ENCODE measurements at places on chromosomes 5 and 9.
A peak's percentile ranks its signal among the peaks of the same experiment; 100 is the strongest.

DNA sequence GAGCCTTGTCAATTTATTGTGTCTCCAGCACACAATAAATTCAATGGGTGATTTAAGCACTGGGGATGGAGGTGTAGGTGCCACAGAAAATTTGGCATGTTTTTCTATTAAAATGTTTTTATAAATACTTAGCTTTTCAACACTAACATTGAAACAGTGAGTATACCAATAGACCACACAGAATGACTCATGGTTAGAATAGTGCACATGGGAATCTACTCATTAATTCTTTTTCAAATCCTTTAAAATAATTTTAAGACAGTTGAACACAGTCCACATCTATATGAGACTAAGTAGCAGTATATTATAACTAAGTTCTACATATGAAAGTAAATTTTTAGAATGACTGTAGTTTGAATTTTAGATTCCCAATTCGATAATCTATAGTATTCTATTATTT, 67.1 kb downstream of the LNPEP start:
- no peak for DNase-seq

GRCh38 chr5:16759147-16759773, 142.5 kb upstream of the RETREG1 start:
- no peak for DNase-seq

DNA sequence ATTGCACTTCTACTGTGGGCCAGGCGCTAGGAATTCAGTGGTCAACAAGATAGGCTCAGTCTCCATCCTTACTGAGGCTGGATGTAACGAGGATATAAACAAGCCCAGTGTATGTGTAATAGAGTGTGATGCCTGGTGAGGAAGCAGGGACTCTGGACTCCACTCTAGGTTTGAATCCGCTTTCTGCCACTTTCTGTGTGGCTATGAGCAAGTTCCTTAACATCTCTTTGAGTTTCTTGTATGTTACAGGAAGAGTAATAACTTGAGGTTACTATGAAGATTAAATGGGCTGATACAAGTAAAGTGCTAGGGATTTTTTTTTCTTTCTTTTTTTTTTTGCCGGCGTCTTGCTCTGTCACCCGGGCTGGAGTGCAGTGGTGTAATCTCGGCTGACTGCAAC, 12.4 kb downstream of the DOCK2 start:
- DNase-seq, result no peak

GRCh38 chr9:78230761-78231160, 5.1 kb upstream of the CEP78 start:
- no peak for DNase-seq

DNA sequence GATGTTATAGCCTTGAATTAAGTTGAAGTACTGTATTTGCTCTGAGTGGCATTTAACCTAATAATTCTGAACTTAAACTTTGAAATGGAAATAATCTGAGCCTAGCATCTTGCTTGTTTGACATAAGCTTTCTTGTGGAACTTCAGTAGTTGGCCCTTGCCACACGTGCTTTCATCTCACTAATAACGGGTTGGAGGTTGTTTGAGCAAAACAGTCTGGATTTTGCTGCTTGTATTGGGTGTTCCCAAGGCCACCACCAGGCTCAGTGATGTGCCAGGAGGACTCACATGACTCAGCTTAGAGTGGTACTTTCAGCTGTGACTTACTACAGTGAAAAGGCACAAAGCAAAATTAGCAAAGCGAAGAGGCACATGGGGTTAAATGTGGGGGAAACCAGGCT, 35.7 kb downstream of the SECISBP2 start:
- no peak for DNase-seq

DNA sequence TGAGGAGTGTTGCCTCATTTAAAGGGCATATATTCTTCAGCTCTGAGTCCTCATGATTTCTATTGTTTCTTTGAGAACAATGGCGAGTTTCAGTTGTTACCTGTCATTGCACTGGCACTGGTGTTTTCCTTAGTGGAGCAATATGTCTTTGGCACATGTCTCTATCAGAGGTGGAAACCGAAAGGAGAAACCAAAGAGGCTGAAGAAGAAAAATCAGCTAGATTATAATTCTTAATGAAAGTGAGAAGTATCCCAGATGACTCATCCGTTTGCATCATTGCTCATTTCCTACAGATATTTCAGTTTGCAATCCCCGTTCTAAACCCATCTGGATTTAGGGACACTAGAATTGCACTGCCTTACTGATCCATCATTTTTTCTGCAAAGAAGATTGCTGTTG, 324.6 kb downstream of the TMEM232 start:
- DNase-seq, result no peak

- no peak for DNase-seq
Measured at GRCh38 chr9:72947984-72948465, 4.8 kb downstream of the ALDH1A1 start.

GRCh38 chr5:100575815-100576214, 40.6 kb downstream of the FAM174A start:
- no peak for DNase-seq

DNA sequence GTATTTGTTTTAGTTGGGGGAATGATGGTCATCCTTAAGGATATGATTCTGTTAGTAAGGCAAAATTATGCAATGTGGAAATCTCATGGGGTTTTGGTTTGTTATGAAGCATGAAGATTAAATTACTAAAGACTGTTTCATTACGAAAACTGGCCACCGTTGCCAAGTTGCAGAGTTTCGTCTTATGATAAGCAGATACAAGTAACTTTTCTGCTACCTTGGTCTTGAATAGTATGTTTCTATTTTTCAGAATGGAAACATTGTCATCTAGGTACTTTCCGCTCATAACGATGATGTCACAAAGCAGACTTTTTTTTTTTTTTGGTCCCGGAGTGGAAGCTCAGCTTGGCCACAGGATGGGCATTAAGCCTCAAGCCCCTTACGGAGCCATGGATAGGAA, 4.2 kb downstream of the CCNI2 start:
- no peak for DNase-seq

DNA sequence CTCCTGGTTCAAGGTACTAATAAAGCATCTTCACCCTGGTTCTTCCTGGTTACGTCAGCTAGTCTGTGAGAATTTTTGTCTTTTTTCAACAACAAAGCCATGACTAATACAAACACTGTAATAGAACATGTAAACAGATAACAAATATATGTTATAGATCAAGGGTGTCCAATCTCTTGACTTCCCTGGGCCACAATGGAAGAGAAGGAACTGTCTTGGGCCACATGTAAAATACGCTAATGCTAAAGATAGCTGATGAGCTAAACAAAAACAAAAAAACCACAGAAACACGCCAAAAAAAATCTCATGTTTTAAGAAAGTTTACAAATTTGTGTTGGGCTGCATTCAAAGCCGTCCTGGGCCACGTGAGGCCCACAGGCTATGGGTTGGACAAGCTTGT, 124.5 kb upstream of the GNA14 start:
- no peak for DNase-seq

- DNase-seq, result no peak
Measured at GRCh38 chr9:105667867-105668266, 5.6 kb downstream of the TAL2 start.

DNA sequence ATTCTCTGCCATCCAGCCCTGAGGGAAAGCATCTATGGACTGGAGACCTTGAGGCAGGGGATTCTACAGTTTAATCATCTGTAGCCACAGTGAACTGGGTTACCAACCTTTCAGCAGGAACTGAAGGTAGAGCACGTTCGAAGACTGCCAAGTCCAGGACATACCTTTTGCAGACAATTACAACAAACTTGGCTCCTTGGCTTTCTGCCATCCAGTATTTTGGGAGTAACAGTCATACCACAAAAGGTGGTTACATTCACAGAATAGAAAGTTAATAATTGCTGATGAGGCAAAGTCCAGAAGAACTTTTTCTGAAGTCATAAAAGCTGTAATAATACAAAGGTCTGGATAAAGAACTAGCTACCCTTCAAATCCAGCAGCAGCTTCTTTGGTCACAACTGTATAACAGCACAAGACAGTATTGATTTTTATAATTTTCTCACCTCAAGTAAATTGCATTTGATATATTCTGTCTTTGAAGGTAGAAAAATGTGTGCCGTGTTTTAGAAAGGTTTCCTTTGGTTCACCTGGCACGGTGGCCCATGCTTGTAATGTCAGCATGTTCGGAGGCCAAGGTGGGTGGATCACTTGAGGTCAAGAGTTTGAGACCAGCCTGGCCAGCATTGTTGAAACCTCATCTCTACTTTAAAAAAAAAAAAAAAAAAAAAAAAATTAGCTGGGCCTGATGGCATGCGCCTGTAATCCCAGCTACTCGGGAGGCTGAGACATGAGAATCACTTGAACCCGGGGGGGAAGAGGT, 236.6 kb downstream of the NR3C1 start:
- no peak for DNase-seq

- no peak for DNase-seq
Measured at GRCh38 chr5:21244982-21245381, 1257.0 kb upstream of the CDH18 start.

DNA sequence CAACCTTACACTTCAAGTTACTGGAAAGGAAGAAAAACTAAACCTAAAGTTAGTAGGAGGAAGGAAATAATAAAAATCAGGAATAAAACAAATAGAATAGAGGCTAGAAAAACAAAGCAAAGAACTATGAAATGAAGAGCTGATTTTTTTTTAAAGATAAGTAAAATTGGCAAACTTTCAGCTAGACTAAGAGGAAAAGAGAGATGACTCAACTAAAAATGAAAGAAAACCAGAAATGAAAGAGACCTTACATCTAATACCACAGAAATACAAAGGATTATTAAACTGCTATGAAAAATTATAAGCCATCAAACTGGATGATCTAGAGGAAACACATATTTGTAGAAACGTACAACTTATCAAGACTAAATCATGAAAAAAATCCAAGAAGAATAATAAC, 60.0 kb downstream of the PRRC1 start:
- no peak for DNase-seq

DNA sequence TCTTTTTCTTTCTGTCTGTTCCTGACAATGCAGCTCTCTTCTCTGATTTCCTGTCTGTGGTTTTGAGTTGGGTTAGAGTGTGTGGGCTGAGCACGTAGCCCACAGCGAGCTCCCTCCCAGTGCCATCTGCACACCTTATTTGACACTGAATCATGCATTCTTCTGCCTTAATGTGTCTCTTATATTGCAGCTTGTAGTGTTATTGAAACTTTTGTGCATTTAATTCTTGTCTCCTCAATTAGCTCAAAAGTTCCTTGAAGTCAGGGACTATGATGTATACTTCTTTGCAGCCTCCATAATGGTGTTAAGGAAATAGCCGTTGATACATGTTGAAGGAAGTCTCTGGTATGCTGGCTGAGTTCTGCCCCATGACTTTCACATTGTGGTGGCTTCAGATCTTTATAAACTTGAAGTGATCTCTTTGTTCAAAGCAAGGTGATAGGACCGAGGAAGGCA, 576.2 kb upstream of the CLINT1 start:
- DNase-seq, result no peak

DNA sequence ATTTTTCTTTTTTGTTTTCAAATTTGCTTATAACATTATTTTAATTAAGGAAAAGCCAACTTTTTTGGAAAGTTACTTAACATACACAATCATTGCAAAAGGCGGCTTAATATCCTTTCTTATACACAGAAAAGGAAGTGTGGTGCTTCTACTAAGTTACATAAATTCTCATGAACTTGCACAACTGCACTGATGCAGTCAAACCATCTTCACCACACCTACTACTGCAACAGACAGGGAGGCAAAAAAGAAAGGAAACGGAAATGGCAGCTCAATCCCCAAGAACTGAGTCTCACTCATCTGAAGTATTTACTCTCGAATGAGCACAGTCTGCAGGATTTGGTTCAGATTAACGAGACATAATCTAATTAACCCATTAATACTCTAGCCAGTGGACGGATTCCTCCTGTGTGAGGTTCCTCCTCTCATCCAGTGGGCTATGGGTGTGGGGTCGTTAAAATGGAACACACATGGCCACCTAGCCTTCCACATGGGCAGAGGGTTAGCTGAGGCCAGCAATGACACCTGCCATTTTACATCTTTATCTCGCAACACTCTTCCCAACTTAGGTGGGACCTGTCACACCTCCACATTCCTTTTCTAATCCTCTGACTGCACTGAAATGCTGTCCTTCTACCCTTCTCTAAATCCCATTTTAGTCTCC, 30.0 kb downstream of the GOLM1 start:
- DNase-seq, result peak; percentile 67

GRCh38 chr9:70347046-70347445, 67.4 kb downstream of the KLF9 start:
- DNase-seq, result no peak

GRCh38 chr5:88833371-88834130, 49.4 kb downstream of the MEF2C start:
- DNase-seq, result no peak

Data from SIG-M5 (cell line).